ENCODE measurements at places on chromosomes 1 and 21.

DNA sequence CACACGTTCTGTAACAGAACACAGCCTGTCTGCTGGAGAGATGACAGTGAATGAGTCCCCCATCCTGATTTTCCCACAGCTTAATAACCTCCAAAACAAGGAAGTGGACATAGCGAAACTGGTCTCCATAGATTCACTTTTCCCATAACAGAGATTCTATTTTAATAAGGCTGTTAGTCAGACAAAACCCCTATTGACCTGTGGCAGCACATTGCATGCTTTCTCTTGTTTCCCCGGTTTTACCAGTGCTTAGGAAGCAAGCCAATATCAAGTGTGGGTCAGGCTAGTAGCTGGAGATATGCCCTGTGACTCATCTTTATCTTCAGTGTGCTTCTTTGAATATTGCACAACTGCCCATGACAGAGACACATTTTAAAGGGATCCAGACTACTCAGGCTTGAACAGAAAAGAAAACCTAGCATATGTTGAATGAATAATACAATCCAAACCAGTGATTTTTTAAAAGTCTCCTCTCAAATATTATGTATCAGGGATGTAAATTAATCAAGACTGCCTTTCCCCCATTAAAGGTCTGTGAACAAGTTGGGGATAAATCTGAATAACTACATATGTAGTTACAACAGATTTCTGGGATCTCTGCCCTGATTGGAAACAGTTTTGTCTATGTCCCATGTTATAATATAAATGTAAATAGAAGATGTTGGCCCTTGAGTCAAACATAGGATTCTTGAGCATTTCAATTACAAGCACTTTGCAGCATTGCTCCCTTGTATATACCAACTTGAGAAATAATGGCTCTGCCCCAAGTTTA, 11.9 kb upstream of the CLDN8 start:
- no peak for DNase-seq

- DNase-seq, result no peak
These were observed 241.3 kb downstream of the PLA2G4A start for GRCh38 chr1:187070076-187070475.

GRCh38 chr1:226534645-226535044, 13.9 kb upstream of the STUM start:
- no peak for DNase-seq

GRCh38 chr1:222940906-222941305, 126.1 kb downstream of the DISP1 start:
- DNase-seq, result no peak

GRCh38 chr1:112470966-112471365, 37.8 kb upstream of the WNT2B start:
- DNase-seq, result no peak

GRCh38 chr1:29396438-29397255, 160.3 kb downstream of the PTPRU start:
- DNase-seq, result no peak

DNA sequence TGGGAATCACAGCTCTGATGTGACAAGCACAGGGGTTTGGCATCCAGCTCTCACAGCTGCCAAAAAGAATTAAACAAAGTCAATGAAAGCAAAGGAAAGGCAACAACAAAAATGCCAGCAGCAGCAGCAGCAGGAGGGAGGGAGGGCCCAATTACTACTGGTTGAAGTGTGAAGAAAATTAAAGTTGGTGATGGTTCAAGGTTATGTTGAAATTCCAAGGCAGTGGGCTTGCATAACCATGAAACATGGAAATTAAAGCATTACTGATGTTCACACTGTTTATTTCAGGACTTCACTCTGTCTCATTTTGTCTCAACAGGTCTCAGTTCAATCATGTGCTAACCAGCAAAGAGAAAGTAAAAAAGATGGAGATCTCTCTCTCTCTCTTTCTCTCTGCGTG, 220.3 kb upstream of the LYPLAL1 start:
- DNase-seq, result no peak

DNA sequence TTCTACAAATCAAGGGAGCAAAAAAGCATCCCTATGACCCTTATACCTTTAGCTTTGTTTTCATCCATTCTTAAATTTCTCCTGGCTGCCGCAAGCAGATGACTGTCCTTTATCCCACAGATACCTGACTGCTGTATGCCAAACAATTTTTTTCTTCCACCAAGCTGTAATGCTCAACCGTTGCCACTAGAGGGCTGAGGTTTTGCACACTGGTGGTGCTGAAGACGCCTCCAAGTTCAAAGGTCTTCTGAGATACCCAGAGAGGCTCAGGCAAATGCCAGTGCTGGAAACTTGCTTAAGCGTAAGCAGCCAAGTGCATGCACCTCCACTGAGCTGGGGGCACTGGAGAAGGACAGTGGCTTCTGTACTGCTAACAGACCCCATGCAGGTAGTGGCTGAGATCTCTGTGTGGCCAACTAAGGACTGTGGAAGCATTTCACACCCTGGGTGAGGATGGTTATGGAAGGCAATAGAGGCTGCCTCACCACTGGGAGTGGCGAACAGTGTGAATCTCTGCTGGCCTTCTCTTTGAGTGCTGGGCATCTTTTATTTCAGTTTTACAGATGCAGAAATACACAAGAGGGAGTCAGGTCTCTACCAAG, 28.5 kb downstream of the CNIH3 start:
- DNase-seq, result peak; percentile 66

DNA sequence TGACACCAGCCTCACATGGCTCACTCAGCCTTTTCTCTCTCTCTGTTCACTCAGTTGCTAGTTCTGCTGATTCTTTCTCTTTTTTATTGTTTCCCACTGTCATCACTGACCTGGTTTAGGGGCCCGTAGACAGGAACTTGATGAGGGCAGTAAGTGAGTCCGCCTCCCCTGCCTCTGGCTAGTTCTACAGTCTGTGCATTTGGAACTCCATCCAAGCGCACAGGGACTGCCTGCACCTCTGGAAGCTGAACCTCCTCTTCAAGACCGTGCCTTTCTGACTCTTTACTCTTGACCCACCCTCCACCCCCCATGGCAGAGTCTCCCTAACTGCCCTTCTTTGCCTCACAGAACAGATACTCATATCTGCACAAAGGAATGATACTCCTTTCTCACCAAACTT, 4.2 kb downstream of the TENT5C start:
- DNase-seq, result no peak

- DNase-seq, result no peak
These were observed 22.7 kb downstream of the COL6A2 start for GRCh38 chr21:46120301-46121285.

DNA sequence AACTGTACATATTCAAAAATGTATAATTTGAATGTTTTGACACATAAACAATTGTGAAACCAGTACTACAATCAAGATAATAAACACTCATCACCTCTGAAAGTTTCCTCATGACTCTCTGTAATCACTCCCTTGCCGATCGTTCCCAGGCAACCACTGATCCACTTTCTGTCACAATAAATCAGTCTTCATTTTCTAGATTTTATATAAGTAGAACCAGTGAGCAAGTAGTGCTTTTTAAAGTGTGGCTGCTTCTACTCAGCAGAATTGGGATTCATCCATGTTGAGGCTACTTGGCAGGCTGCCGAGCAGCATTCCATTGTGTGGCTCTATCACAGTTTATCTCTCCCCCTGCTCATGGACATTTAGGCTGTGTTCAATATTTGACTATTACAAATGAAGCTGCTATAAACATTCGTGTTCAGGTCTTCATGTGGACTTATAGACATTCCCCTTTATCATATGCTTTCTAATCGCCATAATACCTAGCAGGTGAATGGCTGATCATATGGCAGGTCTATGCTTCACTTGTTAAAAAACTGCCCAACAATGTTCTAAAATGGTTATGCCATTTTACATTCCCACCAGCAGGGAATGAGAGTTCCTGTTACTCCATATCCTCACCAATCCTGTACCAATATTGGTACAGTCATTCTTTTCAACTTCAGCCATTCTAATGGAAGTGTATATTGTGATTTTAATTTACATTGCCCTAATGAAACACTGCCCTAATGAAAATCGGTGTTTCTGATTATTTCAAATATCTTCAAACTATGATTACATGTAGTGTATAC, 20.5 kb downstream of the TEX38 start:
- no peak for DNase-seq

- no peak for DNase-seq
These were observed 83.0 kb upstream of the GJB5 start for GRCh38 chr1:34671887-34672286.

Measured in GM20000 (cell line).